ENCODE measurements at places on chromosomes 6 and 20.

- no peak for ATAC-seq
Measured at GRCh38 chr6:44217332-44218143, 812 bp downstream of the MYMX start.

DNA sequence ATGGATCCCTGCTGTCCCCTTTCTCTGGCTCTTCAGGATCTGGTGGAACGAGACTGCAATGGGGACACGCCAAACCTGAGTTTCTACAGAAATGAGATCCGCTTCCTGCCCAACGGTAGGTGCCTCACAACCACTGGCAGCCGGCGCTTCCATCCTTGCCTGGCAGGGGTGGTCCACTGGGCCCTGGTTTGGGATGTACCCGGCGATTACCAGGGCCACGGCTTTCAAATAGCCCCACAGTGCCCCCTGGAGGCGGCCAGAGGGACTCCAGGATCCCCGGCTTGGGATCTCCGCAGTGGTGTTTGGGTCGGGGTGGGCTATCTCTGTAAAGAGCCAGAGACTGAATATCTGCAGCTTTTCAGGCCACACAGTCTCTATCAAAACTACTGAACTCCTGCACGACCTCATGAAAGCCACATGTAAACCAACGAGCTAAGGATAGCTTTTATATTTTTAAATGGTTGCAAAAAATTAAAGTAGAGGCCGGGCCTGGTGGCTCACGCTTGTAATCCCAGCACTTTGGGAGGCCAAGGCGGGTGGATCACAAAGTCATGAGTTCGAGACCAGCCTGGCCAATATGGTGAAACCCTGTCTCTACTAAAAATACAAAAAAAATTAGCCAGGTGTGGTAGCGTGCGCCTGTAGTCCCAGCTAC is 3.7 kb downstream of the OGFR start:
- ATAC-seq = peak; percentile 78

DNA sequence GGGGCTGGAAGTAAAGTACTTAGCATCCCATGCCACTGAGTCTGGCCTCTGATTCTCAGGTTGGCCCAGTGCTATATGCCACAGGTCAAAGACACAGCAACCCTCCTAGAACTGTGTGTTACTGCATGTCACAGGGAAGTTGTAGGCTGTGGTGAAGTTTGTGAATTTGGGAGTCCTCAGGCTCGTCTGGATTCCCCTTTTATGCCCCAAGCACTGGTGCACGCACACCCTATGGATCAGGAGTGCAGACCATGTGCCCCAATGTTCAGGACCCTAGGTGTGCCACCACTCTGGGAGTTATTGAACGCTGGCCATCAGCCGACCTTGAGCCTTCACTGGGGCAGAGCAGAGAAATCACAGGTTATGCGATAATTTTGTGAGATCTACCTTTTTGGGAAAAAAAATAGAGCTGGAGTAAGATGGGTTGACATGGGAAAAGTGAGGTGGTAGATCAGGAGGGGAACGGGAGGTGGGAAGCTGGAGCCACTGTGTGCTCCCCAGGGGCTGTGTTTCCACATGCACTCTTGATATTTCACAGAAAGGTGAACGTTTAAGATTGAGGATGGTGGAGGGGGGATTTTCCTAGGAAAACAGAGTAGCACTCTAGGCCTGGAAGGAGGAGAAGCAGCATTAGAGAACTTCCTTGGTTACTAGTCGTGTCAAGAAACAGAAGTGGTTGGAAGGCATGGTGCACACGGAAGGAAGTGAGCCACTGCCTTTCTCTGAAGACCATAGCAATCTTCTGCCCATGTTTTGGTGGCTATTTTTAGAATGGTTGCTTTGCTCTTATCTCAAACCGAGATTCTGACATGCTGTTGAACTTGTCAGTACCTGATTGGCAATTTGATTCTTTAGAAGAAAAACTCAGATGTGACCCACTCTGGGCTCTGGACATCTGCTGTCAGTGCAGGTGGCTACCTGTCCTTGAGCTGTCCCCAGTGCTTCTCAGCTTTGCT is 44.1 kb downstream of the DUSP22 start:
- ATAC-seq = no peak

DNA sequence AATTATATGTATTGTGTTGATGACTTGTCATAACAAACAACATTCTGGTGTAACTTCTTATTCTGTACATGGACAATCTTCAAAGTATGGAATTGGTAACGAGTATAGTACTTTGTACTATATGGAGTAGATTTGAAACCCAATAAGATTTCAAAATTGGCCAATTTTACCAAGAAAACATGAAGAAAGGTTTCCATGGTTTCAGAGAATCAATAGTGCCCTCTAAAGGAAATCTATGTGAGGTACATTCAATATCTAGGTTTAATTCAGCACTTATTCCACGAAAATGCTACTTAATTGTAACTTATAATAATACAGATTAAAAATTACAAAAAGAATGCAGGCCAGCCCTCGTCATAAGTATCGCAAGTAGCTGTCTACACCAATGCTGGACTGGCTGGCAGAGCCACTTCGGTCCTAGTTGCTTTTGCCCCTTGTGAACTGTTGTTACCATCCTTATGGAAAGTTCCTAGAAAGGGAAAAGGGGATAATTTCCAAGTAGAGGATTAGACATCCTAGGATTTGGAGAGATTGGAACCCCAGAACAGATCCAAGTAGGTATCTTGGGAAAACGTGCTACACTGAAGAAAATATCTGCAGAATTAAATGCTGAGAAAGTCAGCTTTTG is 70.9 kb downstream of the LCA5 start:
- ATAC-seq = peak; percentile 40

DNA sequence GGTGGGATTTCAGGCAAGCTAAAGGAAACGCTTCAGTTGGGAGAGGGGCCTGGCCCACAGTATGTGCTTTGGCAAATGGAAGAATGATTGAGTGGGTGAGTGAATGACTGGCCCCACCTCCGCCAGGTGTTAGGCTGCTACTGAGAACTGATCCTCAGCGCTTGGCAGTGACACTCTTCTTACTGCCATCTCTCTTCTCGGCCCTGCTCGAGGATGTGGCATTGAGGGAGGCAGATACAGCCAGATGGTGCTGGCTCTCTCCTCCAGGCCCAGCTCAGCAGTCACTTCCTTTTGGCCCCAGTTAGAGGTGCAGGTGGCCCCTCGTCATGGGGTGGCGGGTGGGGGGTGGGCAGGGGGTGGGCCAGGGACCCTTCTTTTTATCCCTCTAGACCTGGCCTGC is 38.9 kb upstream of the KCNK5 start:
- ATAC-seq = no peak

- no peak for ATAC-seq
Measured at GRCh38 chr6:79404677-79405076, 132.6 kb downstream of the LCA5 start.

- ATAC-seq = no peak
Measured at GRCh38 chr20:41055679-41056078, 27.1 kb downstream of the TOP1 start.

DNA sequence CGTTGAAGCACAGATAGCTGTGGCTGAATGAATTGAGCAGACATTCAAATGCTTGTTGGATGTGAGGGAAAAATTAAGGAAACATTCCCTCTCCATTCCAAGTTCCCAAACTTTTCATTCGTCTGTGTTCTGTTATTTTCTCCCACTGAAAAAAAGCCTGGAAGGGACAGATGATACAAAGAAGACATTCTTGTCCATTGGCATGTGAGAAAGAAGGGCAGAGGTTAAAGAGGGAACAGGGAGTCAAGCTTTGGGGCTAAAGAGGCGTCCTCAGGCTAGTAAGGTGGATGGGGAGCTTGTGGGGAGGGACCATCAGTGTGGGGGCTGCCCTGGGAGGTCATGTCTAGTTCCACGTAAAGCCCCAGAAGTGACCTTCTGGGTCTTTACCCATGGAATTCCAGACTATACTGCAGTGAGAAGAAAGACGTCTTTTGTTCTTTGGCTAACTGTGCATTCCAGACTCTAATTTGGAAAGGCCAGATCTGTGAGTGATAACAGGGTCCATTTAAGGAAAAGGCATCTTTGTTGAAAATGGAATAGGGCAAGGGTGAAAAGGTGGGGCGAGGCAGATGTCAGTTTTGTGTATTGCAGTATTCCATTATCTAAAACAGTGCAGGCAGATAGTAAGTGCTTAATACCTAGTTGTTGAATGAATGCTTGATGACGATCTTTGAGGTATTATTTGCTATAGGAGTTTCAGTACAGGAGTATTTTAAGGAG is 117.5 kb downstream of the SOX4 start:
- peak; percentile 18 for ATAC-seq

- peak; percentile 92 for ATAC-seq
Measured at GRCh38 chr6:105545947-105546731, 143.3 kb upstream of the PREP start.

DNA sequence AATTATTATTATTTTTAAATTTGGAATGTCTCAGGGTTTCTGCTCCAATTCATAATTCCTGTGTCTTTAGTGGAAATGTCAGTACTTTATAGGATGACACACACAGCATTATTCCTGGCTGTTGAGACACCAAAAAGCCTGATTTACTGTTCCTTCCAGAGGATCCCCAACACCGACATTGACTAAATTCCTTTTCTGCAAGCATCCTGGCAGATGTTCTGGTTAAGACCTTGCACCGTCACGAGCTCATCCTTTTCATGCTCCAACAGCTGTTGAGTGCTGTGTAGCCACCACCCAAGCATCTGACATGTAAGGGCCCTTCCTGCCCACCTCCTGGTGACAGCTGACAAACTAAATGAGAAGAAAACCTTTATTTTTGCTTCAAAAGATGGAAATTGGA is 284.3 kb upstream of the SULF2 start:
- ATAC-seq = no peak

- ATAC-seq = no peak
Measured at GRCh38 chr6:65182681-65183080, 524.3 kb downstream of the EYS start.

- ATAC-seq = no peak
Measured at GRCh38 chr6:23370051-23370450, 756.0 kb upstream of the NRSN1 start.

- no peak for ATAC-seq
Measured at GRCh38 chr6:90401933-90402830, 105.5 kb upstream of the BACH2 start.

DNA sequence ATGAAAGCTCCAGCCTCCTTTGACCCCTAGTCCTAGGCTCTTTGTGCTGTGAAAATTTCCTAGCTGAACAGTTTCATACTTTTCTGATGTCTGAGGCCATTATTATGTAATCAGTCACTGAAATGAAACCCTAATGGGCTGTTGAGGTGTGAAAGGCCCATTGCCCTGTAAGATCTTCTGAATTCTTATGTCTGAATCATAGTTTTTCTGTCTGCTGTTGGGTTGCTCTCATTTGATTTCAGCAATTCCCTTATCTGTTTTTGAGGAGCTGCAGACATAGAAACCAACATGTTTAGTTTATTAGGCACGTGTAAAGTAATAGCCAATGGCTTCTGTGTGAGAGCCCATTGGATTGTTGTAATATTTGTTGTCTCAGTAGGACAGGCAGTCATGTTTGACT is 118.1 kb downstream of the EYA4 start:
- ATAC-seq = no peak

DNA sequence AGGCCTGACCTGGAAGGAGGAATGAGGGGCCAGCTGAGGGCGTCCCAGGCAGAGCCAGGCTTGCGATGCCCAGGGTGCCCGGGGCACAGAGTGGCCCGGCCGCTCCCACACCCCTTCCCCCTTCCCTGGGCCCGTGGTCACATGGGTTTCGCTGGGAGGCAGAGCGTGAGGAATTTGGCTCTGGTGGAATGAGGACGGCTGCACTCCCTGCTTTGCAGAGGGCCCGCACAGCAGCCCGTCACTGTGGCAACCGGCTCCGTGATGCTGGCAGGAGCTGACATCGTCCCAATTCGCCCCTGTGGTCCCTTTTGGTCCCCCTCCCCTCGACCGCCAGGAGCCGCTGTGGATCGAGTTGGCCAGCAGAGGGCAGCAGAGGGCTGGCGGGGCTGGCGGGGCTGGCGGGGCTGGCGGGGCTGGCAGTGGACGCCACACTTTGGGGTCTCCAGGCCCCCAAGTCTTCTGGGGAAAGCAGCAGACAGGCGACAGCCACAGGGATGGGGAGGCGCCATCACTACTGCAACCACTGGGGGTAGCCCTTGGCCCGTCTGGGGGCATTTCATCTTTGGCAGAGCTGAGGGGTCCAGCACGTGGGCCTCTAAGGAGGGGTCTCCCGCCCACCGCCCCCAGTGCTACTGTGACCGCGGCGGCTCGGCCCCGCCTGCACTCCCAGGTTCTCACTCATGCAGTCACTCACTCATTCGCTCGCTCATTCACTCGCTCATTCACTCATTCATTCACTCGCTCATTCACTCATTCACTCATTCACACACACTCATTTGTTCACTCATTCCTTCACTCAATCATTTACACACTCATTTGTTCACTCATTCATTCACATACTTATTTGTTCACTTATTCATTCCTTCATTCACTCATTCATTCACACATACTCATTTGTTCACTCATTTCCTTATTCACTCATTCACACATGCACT is 49.7 kb upstream of the BHLHE23 start:
- peak; percentile 77 for ATAC-seq

DNA sequence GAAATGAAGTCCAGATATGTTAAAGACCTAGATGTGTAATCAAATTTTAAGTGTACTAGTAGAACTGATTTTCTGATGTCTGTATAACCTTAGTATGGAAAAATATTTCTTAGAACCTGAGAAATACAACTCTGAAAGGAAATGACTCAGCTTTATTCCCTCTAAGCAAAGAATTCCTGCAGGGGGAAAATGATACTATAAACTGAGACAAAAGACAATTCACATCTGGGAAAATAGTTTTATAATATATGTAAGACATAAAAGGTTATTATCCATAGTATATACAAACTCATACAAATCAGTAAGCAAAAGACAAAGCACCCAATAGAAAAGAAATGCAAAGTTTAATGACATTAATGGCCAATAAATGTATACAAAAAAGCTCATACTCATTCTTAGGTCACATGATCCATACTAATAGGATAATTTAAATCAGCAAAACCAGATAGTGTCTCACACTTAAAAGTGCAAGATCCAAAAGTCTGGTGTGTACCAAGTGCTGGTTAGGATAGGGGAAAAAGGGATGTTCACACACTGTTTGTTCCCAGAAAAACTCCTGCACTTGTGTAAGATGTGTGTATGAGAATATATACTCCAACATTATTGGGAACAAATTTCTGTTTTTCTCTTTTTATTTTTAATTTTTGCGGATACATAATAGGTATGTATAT is 22.6 kb downstream of the RNF217 start:
- ATAC-seq = no peak

- ATAC-seq = peak; percentile 82
Measured at GRCh38 chr6:136123468-136123867, 126.6 kb downstream of the MTFR2 start.

DNA sequence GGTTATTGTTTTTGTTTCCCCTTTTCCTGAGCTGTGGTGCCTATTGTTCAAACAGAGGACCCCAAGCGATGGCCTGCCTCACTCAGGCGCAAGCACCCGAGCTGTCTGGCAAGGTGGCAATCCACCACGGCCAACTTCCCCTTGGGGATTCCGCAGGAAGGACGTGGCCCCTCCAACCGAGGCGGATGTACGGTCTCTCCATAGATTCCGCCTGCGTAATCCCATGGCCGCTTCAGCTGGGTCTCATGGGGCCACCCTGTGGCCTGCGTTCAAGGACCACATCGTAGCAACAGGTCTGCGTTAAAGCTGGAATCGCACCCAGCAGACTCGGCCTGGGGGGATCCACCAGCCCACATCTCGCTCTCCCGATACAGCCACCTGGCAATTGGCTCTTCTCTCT is 79.9 kb downstream of the CEBPB start:
- no peak for ATAC-seq

- ATAC-seq = no peak
Measured at GRCh38 chr6:84853901-84854300, 89.5 kb upstream of the TBX18 start.

All from SK-N-SH treated with all-trans-retinoic acid at 6 μM for 48 hours (cell line).